Activated CD8-positive, alpha-beta memory T cell treated with anti-CD3 and anti-CD28 coated beads for 1 hour (primary cell): ENCODE measurements at places on chromosomes 1 and 21.

DNA sequence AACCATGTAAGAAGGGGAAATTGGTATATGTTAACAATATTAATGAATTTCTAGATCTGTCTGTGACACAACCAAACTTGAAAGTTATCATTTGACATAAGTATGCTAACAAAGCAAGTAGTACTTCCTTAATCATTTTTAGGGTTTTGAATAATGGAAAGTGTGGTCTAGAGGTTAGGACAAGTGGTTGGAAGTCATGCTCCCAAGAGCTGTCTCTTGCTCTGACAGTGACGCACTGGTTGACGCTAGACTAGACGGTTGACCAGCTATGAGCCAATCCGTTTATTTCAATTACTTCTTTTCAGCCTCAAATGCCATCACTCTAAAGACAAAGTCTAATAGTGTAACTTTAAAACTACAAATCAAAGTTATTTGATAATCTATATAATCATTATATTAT lies 20.7 kb upstream of the RGS1 start:
- no peak for DNase-seq

- no peak for DNase-seq
Observed at GRCh38 chr1:227948493-227949260, 945 bp upstream of the WNT9A start.

DNA sequence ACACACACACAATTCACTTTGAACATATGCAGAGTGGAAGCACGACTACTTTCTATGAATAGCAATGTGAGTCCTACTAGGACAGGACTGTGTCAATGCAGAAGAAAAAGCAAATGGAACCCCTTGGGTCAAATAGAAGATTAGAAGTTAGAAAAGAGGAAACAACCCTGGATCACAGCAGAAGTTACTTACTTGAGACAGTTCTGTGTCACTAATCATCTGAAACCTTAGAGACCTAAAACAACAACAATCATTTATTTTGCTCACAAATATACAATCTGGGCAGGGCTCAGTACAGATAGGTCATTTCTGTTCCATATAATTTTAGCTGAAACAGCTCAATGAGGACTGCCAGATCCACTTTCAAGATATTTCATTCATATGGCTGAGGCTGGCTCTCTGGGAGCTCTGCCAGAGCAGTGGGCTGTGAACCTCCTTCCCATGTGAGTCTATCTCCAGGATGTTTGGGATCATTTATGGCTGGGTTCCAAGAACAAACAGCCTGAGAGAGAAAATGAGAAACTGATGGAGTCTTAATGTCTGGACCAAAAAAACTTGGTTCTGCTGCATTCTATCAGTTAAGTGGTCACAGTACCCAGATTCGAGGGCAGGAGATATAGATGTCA lies 42.5 kb upstream of the IL10 start:
- DNase-seq, result no peak

- DNase-seq, result no peak
Observed at GRCh38 chr1:200945111-200945510, 50.4 kb downstream of the INAVA start.

- no peak for DNase-seq
Observed at GRCh38 chr1:99763956-99764355, 2.5 kb downstream of the FRRS1 start.

GRCh38 chr1:236141447-236142252 lies 689 bp upstream of the GPR137B start:
- no peak for DNase-seq

- DNase-seq, result no peak
Observed at GRCh38 chr1:54460351-54460750, 54.2 kb upstream of the SSBP3 start.

DNA sequence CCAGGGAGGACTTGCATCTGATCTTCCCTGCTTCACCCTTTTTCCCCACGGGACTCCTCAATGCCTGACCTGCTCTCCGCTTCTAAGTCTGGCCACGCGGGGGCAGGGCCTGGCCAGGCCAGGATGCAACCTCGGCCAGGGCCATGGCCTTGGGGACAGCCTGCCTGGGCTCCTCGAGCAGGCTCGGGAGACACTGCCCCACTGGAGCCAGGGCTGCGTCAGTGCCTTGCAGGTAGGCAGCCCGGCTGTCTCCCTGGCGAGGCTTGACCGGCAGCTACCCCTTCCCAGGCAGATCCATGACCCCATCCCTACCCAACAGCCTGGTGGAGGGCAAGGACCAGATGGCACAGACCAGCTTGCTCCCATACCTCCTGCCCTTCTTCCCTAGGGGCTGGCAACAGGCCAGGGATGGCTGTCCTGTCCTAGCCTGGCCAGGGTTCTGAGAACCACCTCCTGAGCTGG lies 2.7 kb upstream of the PRDM16 start:
- no peak for DNase-seq

DNA sequence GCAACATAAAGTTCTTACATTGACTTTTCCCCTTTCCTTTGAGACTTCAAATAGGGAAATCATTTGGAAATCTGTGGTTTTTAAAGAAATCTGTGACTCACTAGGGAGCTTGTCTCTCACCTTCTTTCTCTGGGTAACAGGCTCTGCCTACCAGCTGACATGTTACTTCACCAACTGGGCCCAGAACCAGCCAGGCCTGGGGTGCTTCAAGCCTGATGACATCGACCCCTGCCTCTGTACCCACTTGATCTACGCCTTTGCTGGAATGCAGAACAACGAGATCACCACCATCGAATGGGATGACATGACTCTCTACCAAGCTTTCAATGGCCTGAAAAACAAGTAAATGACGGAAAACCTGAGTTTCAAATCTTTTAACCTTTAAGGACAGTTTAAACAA lies 9.2 kb upstream of the CHIA start:
- no peak for DNase-seq

GRCh38 chr1:175629318-175629694 lies 114.1 kb downstream of the TNR start:
- no peak for DNase-seq

GRCh38 chr1:194042736-194043135 lies 856.3 kb upstream of the B3GALT2 start:
- DNase-seq, result no peak

DNA sequence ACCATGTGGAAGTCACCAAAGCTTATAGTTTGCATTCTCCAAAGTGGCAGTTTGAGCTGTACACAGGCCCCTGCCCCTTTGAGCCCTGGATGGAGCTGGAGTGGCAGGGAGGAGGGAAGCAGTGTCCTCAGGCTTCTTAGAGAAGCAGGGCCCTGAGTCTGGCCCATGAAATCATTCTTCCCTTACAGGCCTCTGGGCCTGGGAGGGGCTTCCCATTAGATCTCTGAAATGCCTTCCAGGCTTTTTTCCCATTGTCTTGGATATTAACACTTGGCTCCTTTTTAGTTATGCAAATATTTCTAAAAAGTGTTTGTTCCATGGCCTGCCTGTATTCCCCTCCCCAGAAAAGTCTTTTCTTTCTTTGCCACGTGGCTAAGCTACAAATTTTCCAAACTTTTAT lies 10.0 kb upstream of the TRIM67 start:
- no peak for DNase-seq

DNA sequence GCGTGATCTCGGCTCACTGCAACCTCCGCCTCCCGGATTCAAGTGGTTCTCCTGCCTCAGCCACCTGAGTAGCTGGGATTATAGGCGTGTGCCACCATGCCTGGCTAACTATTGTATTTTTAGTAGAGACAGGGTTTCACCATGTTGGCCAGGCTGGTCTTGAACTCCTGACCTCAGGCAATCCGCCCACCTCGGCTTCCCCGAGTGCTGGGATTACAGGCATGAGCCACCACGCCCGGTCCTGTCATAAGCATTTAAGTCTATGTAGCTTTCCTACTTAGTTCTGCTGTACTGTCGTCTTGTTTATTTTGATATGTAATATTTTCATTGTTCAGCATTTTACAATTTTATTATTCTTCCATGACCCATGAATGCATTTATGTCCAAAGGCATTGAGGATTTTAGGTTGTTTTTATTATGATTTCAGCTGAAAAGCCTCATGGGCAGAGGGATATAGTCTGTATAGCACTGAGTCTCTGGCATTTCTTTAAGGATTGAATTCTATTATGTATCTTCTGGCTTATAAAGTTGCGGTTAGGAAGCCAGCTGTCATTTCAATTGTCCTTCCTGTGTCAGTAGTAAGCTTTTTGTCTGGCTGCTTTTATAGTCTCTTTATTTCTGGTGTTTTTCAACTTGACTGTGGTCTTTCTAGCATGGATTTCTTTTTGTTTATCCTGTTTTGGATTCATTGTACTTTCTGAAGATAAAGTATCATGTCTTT lies 9.2 kb downstream of the AGPAT3 start:
- DNase-seq, result no peak
